ENCODE measurements at places on chromosomes 5 and 9. TPM values are rescaled to one million over a fixed set of nuclear protein-coding genes. Genes with fewer than 3 reads are reported as not detected.

- no peaks in the 10 kb centered on the region for H3K36me3 ChIP-seq
- H3K4me1 ChIP-seq = peaks cover 10% of the 10 kb centered on the region
- DNase-seq = peak; percentile 89
- H3K4me3 ChIP-seq = no peak overlapping the region
Observed at GRCh38 chr5:149636861-149637246, 55.6 kb downstream of the ARHGEF37 start.

The PRUNE2 gene
- total RNA-seq = 3.7 TPM

The SMIM3 gene
- total RNA-seq = 19.4 TPM

- peak overlapping the region; percentile 66 for H3K27ac ChIP-seq
- peaks cover 55% of the 10 kb centered on the region for H3K4me1 ChIP-seq
- peaks cover 3% of the 10 kb centered on the region for H3K36me3 ChIP-seq
- H3K27me3 ChIP-seq = no peaks in the 10 kb centered on the region
- DNase-seq = no peak
- no peak overlapping the region for H3K4me3 ChIP-seq
Observed at GRCh38 chr5:146026307-146027010, 78.9 kb downstream of the PLAC8L1 start.

DNA sequence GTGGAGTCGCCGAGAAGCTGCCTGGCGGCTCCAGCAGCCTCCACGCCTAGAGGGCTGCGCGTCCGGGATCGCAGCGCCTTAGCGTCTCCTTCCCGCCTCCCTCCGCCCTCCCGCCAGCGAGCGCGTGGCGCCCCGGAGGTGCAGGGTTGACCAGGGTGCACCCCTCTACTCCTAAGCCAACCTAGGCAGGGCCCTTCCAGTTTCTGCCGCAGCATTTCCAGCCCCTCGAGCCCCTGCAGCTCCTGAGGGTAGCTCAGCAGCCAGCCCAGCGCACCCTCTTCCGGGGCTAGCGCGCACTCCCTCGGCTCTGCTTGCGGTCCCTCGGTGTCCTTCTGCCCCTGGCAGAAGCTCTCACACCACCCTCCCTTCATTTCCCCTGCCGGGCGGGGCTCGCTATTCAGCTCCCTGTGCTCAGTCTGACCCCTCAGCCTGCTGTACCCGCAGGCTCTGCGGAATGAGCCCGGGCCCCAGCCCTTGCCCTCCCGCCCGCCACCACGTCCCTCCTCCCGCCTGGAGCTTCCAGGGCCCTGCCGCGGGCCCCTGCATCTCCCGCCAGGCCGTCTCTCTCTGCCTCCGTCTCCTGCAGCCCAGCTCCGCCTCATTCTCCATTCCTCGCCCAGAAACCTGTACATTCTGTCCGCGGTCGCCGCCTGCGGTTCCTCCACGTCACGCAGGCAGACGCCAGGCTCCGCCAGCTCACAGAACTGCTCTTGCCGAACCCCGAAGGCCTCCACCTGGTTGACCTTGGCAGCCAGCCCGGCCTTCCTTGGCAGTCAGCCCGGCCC lies 61.8 kb downstream of the SPATA31C2 start:
- peak; percentile 55 for DNase-seq
- H3K36me3 ChIP-seq = no peaks in the 10 kb centered on the region
- H3K4me1 ChIP-seq = no peaks in the 10 kb centered on the region
- no peaks in the 10 kb centered on the region for H3K27me3 ChIP-seq
